ENCODE measurements at places on chromosomes 7 and 10.

GRCh38 chr7:158047391-158048059 is 540.1 kb downstream of the PTPRN2 start:
- no peak for DNase-seq

DNA sequence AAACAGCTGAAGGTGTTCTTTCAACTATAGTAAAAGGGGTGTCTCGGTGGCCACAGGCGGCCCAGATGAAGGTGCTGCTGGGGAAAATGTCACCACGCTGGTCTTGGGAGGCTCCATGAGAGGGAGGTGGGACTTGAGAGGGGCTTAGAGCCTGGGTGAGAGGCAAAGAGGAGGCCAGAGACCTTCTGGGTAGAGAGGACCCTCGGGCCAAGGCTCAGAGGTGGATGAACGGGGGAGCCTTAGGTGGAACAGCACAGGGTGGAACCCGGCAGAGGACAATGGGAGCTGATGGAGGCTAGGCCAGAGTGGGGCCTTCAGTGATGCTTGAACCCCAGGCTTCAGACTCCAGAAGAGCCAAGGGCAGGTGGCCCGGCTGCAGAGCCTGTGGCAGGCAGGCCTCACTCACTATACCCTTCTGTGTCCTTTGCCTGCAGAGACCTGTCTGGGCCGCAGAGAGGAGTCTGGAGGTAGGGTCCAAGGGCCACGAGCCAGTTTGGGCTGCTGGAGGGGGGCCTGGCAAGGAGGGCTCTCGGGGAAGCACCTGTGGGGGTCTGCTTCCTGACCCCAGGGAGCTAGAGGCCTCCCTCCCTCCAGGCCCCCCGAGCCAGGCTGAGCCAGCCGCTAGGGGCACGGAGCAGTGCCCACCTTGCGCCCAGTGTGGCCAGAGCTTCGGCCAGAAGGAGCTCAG is 32.1 kb downstream of the ZNF783 start:
- DNase-seq, result no peak

- no peak for DNase-seq
Measured at GRCh38 chr10:78777466-78777865, 291.3 kb upstream of the ZMIZ1 start.

DNA sequence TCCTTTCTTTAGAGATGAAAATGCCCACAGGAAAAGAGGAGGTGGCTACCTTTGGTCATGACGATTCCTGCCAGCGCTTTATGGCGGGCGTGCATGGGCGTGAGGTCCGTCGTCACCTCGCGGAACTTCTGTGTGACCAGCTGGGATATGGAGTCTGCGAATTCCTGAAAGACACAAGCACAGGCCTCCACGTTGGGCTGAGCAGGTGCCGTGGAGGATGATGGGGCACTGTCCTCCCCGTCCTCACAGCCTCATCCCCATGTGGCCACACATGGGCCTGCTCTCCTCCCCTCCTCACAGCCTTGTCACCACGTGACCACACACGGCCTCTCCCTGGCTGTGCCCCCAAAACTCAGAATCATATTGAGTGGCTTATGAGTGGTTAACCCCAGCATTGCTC is 214.7 kb downstream of the WDR37 start:
- DNase-seq, result no peak

DNA sequence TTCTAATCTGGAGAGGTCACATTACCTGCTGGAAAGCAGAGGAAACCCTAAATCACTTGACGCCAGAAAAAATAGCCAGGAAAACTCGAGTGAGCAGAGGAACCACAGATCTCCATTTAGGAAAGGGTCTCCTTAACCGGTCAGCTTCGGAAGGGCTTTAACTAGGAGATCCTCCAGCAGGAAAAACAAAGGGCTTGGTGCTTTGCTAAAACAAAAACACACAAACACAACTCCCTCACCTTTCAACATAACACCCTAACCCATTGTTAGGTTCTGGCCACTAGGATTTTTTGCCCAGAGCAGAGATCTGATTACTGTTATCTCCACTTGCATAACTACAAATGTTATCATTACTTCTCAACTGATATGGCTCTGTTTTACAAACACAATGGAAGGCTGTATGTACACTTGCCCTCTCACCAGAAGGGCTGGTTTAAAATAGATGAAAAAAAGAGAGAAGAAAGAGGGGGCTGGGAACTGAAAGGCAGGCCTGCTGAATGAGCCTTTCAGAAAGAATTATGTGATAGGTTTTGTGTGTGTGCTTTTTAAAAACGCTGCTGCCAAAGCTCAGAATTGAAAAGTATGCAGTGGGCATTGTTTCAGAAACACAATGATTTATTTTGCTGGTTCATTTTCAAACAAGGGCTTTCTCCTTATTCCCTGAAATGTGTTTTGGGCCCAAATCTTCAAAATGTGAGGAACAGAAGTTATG is 161.5 kb downstream of the FGFR2 start:
- DNase-seq, result no peak

DNA sequence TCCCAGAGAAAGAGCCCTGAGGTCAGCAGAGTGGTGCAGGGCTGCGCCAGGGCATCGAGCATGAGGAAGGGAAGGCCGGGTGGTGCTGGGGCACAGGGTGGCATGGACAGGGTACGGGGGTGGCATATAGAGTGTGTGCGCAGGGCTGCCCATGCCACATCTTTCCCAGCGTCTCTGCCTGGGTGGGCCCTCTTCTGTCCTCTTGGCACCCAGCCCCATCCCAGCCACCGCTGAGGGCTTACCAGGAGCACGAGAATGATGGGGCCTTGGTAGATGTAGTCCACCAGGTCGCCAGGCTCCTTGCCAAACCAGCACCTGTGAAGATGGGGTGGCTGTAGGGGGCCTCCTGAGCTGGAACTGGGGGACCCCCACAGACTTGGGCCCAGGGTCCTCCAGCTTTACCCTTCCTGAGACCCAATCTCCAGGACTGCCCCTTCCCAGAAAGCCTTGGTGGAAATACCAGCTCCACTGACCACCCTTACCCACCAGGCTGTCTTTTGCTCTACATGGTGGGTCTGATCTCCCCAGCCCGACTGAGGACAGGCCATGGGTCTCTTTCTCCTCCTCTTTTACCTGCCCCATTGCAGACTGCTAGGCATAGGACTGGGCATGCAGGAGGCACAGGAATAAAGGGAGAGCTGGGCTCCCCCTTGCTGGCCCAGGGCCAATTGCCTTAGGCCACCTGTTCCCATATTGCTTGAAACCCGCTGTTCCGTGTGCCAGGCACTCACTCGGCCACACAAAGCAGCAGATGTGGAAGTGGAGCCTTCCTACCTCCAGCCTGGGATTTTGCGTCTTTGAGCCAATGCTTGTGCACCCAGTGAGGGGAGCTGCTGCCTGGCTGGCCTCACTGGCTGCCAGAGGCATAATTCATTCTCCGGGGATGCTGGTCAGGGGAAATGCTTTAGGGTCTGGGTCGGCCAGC is 21.7 kb downstream of the CRHR2 start:
- no peak for DNase-seq

DNA sequence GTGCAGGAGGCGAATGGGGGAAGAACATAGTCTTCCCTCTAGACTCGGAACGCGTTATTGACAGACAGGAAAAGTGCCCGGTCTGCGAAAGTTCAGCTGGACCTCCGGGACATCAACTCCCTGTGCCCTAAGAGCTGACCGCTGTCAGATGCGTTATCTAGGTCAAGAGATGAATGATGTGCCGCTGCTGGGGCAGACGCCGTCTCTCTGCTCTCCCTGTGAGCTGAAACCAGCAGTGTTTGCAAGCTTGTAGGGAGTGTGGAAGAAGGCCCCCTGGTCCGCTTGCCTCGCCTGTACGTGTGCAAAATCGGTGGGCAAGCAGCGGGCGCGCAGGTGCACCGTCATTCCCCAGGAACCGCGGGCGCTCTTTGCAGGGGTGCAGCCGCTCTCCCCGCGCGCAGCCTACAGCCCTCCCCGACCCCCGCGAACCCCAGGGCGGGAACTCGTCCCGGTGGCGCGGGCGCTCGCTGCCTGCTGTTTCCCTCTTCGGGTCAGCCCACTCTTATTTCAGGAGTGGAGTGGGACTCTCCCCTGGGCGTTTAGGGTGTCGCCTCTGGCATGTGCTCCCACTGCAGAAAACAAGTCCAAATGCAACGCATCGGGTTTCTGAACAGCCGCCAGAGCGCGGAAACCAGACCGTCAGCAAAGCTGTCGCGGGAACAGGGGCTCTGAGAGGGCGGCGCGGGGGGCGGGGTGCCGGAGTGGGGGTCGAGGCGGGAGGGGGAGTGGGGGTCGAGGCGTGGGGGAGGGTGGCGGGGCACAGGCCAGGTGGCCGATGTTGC is 1.8 kb upstream of the PFKFB3 start:
- DNase-seq, result no peak

DNA sequence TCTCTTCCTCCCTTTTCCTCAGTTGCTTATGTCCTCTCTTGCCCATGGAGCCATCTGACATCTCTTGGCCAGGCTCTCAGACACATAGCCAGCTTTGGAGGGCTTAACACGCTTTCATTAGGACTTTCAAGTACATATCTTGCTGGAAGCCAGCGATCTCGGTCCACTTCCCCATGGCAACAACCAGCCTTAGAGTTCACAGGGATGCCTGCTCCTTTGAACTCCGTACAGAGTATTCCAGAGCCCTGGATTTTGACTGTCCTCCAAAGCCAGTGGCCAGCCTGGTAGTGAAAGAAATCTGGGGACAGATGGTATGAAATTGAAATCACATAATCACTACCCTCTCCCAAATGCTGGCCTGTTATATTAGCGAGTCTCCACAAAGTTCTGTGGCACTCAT is 370.5 kb upstream of the NPVF start:
- DNase-seq, result no peak

- DNase-seq, result no peak
Measured at GRCh38 chr7:100386940-100387339, 13.7 kb downstream of the PILRA start.

- no peak for DNase-seq
Measured at GRCh38 chr7:128231021-128231420, 10.1 kb upstream of the LEP start.

- DNase-seq, result no peak
Measured at GRCh38 chr10:91711885-91712680, 79.2 kb upstream of the PPP1R3C start.

- DNase-seq, result no peak
Measured at GRCh38 chr10:119668461-119668860, 17.3 kb downstream of the BAG3 start.

DNA sequence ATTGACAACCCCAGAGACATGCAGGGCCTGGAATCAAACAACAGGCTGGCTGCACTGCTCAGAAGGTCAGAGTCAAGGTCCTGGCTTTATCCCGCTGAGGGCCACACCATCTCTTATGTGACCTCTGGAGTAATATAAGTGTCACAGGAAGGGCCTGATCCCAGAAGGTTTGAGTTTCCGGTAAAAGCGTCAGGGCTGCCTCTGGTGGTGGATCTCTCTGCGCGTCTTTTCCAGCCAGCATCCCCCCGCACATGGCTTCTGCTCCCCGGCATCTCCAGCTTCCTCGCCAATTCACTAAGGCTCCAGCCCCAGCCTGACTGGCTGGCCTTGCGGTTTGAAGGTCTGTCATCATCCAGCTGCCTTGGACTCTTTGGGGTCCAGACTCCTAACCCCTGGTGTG is 54.2 kb downstream of the SNX10 start:
- no peak for DNase-seq

DNA sequence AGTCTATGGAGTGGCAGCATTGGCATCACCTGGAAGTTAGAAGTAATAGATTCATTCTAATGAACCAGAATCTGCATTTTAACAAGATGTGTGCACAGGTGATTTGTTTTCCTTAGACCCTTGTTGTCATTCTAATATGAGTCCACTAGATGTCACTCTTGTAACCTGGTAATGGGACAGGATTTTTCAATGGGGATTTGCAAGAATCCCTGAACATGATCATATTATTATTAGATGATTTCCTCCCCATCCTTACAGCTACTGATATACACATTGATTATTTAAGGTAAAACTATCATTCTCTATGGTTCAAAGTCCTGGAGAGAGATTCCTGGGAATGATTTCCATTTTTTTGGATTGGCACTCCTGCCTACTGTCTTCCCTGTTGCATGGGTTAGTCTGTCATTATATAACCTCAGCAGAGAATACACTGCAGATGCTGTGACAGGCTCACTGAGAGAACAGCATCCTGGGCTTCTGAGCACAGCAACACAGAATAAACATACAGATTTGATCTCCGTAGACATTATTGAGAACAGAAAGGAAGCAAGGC is 194.9 kb downstream of the SUGCT start:
- no peak for DNase-seq

GRCh38 chr7:75033064-75033463 is 40.5 kb downstream of the RCC1L start:
- no peak for DNase-seq

DNA sequence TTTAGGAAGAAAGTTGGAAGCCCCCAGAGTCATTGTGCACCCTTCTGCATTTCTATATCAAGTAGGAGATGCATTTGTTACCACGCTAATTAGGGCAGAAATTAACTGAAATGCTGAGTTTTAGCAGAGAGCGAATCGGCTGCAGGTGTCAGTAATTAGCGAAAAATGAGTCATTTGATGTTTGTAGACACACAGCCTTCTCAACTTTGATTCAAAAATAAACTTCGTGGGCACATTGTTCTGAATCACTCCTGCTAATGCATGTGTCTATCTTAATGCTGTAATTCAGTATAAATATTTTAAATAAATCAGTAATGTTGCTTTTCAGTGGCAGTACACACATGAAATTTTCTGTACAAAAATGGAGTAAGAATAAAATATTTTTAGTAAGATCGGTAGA is 109.5 kb upstream of the CARD11 start:
- DNase-seq, result no peak

DNA sequence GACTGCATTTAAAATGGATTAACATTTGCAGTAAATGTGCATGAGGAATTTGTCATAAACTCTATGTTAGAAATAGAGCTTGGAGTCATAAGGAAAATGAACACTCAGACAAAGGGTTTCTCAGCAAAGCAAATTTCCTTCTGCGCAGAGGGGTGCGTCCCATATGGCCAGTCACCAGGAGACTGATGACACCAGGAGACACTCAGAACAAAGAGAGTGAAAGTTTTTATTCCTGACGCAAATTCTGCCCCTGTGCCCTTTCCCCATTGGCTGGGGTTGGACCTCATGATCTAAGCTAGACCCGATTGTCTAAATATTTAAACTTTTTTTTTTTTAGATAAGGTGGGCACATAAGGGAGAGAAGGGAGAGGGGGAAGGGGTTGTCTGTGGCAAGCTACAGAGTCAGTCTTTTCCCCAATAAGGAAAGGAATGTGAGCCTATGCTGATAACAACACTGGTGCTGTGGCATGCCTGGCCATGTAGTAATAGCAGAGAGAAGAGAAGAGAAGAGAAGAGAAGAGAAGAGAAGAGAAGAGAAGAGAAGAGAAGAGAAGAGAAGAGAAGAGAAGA is 202.0 kb downstream of the POM121L12 start:
- no peak for DNase-seq

- DNase-seq, result no peak
Measured at GRCh38 chr7:100670074-100670473, 3.5 kb upstream of the GNB2 start.

All from SIG-M5 (cell line).